ENCODE measurements at places on chromosomes 11 and 22.

DNA sequence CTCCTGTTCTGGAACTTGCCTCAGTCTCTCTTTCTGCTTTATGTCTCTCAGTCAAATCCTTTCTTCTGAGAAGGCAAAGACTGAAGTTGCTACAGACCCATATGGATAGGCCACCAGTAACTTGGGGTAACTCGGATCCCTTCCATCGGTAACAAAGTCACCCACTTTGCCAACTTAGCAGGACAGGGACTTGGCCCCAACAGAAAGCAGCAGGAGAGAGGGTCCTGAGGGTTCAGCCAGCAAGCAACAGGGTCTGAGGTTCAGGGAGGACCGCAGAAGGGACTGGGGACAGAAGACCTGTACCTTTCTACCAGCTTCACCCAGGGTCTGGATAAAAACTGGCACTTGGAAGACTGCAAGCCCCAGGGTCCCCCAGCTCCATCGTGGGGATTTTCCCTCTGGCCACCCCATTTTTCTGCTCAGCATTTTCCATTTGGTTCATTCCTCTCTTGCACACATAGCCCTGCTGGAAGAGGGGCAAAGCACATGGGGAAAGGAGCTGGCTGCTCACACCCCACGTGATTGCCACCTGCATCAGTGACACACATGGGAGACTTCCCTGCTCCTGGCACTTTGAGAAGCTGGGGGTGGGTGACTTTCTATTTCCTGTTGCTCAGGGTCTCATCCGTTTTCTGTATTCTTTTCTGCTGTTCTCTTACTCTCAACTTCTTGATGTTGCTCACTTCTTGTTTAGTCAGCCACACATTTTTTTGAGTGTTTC lies 34.6 kb upstream of the GNAZ start:
- no peak for DNase-seq

DNA sequence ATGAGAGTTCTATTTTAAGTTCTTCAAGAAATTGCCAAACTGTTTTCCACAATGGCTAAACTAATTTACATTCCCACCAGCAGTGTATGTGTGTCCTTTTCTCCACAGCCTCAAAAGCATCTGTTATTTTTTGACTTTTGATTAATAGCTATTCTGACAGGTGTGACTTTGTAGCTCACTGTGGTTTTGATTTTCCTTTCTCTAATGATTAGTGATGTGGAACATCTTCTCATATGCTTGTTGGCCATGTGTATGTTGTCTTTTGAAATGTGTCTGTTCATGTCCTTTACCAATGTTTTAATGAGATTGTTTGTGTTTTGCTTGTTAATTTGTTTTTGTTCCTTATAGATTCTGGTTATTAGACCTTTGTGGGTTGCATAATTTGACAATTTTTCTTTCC lies 18.0 kb upstream of the RAB38 start:
- no peak for DNase-seq

DNA sequence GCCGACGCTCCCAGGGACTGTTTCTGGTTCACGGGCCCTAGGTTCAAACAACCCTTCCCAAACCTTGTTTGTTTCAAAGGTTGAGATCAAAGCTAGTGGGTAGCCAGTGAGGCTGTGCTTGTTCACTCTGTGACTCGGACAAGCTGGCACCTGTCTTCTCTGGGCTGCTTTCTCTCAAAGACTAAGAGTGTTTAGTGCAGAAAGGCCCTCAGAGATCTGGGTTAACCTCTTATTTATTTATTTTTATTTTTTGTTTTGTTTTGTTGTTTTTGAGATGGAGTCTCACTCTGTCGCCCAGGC lies 13.0 kb upstream of the MALAT1 start:
- no peak for DNase-seq

DNA sequence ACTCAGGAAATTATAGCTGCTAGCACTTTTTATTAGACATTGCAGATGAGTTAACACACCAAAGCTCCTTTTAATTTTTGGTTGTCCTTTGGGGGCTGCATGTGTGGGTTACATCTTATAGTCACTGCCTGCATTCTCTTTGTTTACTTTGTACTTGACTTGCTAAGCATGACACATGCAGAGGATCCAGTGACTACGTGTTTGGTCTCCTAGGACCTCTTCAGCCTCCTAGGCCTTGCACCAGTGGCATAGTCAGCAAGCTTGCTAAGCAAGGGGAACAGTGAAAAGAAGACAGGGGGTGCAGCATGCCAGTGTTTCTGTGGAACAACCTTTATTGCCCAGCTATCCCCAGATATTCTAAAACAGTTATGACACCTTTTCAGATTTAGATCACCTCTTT lies 108.2 kb downstream of the PAX6 start:
- DNase-seq: no peak

- no peak for DNase-seq
These were observed 65.8 kb upstream of the SEPTIN5 start for GRCh38 chr22:19648419-19648929.

GRCh38 chr11:2750101-2750681 lies 50.4 kb upstream of the KCNQ1OT1 start:
- DNase-seq: no peak

DNA sequence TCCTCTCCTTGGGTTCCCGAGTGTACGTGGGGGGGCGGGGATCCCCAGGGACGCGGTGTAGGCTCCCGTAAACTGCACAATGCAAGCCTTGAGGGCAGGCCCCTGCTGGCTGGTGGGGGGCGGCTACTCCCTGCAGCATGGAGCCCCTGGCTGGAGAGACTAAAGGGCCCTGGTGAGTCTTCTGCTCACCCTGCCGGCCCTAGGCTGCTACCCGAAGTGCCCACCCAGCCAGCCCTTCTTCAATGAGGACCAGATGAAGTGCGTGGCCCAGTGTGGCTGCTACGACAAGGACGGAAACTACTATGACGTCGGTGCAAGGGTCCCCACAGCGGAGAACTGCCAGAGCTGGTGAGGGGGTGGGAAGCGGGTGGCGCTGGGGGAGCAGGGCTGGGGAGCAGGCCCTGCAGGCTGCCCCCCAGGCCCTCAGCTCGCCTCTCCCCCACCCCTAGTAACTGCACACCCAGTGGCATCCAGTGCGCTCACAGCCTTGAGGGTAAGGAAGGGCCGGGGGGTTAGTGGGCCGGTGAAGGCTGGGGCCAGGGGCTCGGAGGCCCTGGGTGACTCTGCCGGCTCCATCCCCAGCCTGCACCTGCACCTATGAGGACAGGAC lies 16.8 kb downstream of the MUC5B start:
- DNase-seq: no peak

DNA sequence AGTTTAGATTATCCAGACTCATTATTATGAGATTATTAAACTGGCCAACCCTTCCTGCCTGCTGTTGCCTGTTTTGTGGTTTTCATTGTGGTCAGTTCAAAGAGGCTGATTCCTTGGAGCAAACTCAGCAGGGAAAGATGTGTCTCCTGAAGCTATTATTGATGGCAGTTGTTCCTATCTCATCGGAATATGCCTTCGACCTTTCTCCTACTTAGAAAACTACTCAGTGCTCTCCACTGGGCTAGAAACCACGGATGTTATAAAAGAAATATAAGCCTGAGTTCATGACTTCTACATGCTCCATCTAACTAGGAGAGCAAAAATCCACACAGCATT lies 80.2 kb upstream of the NAV2 start:
- DNase-seq: no peak

DNA sequence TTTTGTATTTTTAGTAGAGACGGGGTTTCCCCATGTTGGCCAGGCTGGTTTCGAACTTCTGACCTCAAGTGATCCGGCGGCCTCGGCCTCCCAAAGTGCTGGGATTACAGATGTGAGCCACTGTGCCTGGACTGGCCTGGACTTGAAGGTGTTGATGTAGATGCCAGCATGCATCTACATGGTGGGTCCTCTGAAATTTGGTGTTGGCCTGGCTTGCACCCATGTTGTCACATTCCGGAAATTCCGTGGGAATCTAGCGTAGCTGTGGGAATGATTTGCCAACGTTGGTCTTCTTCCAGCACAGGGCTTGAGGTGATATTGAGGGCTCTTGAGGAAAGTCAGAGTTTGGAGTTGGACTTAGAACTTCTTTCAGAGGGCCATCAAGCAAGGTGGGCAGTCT lies 6.5 kb downstream of the PACS1 start:
- no peak for DNase-seq

GRCh38 chr11:120336641-120337354 lies 585 bp downstream of the ARHGEF12 start:
- no peak for DNase-seq

DNA sequence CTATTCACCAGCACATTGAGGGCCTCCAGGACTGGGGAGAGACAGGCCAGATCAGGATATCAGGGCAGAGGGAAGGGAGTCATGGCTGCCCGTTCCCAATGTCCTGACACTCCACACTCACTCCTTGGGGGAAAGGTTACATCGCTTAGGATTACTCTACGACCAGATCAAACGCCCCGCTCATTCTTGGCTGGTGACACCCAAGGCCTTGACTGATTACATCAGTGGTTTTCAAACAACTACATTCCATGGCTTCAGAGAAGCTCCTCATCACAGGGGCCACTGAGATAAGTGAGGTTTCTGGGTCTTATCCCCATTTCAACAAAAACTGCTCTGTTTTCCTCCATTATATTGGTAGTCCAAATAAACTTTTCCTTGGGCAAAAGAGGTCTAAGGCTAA lies 15.0 kb downstream of the UBE2L6 start:
- no peak for DNase-seq

Measured in forelimb muscle (tissue), 1 donor.